Caki2 (cell line): ENCODE measurements at places on chromosomes 6 and 20. TPM values are rescaled to one million over a fixed set of nuclear protein-coding genes. Genes with fewer than 3 reads are reported as not detected.
A peak's percentile ranks its signal among the peaks of the same experiment; 100 is the strongest.

GRCh38 chr6:125584468-125584939 is 164.9 kb upstream of the HEY2 start:
- DNase-seq = peak; percentile 88

The TRAPPC3L gene
- total RNA-seq = not detected in 2 replicates

DNA sequence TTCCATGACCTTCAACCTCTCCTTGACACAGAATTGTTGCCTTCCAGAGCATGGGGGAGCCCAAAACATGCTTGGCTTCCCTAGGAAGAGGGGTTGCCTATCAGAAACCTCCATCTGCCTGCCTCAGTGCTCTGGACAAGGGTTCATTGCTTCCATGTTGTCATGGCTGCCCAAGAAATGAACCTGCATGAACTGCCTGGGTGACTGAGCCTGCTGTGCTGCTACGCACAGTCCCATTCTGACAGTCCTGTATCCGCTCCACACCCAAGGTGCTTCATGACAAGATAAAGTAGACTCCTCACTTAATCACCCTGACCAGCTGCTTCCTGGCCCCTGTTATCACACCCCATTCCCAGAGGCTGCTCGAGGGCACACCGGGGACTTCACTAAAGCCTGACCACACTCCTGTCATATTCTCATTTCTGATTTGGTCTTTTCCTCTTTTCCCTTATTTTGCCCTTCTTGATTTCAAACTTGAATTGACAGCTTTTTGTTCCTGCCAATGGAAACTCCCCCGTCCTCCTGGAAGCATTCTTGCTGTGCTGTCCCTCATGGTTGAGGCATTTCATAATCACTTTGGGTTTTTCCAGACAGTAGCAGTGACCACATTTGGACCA is 31.9 kb downstream of the GMPR start:
- DNase-seq = no peak

The PSORS1C2 gene
- not detected in 2 replicates for total RNA-seq

DNA sequence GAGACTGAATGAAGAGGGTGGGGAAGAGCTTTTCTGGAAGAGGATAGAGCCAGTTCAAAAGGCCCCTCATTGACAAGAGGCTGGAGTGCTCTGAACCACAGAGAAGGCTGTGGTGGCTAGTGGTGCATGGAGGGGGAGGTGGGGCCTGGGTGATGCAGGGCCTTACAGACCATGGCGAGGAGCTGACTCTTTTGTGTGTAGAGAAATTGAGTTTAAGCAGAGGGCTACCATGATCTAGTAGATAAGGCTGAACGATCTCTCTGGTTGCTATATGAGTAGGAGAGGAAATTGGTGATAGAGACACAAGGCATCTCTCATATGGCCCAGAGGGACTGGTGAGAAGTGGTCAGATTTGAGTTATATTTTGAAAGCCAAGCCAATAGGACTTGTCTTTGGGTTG is 137.6 kb downstream of the UST start:
- DNase-seq = no peak

The KCNQ2 gene
- 10.0 TPM in 1 of 2 replicates, not detected in the other for total RNA-seq

- no peak for DNase-seq
These were observed 42.6 kb upstream of the SLA2 start for GRCh38 chr20:36688630-36689029.
